ENCODE measurements at places on chromosomes 12 and 14. TPM values are rescaled to one million over a fixed set of nuclear protein-coding genes. Genes with fewer than 3 reads are reported as not detected.

IL22 gene
- total RNA-seq = not detected

GLIPR1L2 gene
- total RNA-seq = 4.5 TPM

AEBP2 gene
- 35.3 TPM for total RNA-seq

SERPINA12 gene
- not detected for total RNA-seq

DEPDC4 gene
- total RNA-seq = not detected

KRT75 gene
- total RNA-seq = not detected

ZDHHC22 gene
- total RNA-seq = 0.13 TPM

SYNJ2BP gene
- 47.3 TPM for total RNA-seq

B3GNT4 gene
- total RNA-seq = not detected

KRR1 gene
- total RNA-seq = 17.9 TPM

GRCh38 chr12:125340791-125341190, 275.6 kb downstream of the AACS start:
- DNase-seq = no peak

DNA sequence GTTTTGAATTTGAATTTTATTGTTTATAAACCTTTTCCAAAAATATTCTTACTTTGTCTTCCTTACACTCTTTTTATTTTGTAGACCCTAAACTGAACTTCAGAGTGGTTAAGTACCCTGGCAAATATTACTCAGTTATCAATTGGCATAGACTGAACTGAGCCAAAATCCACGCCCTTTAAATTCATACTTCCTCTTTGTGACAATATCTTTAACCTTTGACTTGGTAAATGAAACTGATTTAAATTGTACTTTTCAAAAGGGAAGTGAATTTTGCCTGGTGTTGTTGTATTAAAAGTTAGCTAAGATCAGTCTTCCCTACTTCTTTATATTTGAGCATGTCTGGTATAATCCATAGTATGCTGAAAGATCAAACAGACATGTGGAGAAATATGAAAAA, 184.3 kb upstream of the USP15 start:
- no peak for DNase-seq

DNA sequence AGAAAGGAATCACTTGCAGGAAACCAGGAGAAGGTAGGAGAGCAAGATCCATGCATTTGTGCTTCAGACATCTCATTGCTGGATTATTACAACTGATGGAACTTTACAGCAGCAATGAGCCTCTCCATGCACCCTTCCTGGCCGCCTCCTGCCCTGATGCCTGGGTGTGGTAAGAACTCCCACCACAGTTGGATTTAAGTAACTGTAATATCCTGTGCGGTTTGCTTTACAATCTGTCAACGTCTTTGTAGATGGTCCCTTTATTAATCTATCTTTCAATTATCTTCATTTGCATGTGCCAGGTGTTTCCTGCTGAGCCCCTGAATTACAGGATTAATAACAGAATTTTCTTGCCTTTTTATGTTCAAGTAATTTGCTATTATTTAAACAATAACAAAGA, 1300.5 kb upstream of the TMEM132C start:
- DNase-seq = peak; percentile 50

DNA sequence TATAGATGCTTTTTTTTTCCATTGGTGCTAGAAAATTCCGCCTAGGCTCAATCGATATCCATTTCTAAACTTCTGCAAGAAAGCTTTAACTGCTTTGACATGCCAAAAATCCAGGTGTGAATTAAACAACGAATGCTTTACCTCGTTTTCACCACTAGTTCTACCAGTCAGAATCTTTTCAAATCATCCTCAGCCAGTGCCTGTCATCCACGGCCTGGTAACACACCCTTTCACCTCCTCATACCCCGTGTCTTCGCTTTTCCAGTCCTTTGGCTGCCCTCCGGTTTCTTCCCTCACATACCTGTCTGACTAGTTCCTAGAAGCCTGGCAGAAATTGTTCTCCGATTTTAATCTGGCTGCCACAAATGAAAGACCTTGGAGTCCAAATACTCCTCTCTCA, 1.4 kb upstream of the PHC1 start:
- DNase-seq = no peak

DNA sequence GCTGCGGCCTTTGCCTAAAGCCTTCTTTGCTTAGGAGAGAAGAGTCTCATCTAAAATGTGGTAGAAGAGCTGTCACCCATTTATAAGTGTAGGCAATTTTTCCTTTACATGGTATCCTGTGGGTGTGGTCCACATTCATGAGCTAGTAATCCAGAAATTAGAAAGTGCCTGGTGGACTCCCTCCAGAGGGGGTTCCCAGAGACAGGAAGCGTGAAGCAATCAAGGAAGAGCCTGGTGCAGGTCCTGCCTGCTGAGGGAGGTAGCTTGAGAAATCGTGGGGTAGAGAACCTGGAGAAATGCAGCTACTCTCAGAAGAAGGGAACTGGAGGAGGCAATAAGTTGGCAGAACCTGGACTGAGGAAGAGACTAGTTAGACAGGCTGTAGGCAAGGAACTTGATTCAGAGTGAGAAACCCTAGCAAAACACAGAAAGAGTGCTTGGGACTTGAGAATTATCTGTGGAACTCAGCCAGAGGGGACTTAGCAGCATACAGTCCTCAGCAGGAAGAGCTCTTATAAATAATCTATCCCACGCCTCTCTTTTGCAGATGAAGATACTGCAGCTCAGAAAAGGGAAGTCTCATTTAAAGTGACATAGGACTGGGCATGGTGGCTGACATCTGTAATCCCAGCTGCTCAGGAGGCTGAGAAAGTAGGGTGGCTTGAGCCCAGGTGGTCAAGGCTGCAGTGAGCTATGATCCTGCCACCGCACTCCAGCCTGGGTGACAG, 182.4 kb upstream of the CCND2 start:
- DNase-seq = no peak

- no peak for DNase-seq
Observed at GRCh38 chr12:118068445-118068844, 7.5 kb upstream of the WSB2 start.

DNA sequence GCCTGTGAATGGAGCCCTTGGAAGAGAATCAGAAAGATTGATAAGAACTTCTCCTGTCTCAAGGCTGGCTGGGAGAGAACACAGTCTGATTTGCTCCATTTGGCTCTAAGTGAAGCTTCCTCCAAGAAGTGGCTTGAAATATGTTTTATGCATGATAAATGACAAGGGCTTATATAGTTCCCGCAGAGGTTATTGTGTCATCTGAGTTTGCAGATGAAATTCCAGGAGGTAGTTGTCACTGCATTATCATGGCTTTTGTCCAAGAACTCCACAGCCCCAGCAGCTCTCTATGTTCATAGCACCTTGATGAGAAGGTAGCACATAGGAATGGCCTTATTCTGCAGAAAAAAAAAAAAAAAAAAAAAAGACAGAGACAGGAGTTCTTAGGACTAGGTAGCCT, 108.5 kb downstream of the DACT1 start:
- no peak for DNase-seq

- DNase-seq = no peak
Observed at GRCh38 chr14:39766397-39767000, 334.3 kb upstream of the FBXO33 start.

- no peak for DNase-seq
Observed at GRCh38 chr12:5248999-5249526, 182.8 kb upstream of the NTF3 start.

GRCh38 chr14:30214461-30215090, 286.9 kb upstream of the PRKD1 start:
- no peak for DNase-seq

DNA sequence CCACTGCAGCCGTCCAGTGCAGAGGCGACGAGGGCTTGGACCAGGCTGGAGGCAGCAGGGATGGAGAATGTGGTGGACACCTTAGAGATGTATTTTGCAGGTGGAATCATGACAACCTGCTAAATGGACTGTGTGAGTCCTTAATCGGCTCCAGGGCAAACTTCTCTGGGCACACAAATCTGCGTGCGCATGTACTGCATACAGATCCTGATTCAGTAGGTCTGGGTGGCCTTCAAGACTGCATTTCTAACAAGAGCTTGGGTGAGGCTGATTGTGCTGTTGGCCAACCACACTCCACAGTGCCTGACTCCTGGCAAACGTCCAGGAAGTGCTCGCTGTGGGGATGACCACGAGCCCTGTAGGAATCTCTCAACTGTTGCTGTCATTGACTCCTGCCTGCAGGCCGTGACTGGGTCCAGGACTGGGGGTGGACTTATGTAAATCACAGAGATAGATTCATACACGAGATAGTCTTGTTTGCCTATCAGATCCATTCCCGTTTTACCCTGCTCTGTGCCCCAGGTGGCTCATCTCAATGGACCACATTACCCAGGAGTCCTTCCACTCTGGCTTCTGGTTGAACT, 27.2 kb downstream of the JDP2 start:
- no peak for DNase-seq

DNA sequence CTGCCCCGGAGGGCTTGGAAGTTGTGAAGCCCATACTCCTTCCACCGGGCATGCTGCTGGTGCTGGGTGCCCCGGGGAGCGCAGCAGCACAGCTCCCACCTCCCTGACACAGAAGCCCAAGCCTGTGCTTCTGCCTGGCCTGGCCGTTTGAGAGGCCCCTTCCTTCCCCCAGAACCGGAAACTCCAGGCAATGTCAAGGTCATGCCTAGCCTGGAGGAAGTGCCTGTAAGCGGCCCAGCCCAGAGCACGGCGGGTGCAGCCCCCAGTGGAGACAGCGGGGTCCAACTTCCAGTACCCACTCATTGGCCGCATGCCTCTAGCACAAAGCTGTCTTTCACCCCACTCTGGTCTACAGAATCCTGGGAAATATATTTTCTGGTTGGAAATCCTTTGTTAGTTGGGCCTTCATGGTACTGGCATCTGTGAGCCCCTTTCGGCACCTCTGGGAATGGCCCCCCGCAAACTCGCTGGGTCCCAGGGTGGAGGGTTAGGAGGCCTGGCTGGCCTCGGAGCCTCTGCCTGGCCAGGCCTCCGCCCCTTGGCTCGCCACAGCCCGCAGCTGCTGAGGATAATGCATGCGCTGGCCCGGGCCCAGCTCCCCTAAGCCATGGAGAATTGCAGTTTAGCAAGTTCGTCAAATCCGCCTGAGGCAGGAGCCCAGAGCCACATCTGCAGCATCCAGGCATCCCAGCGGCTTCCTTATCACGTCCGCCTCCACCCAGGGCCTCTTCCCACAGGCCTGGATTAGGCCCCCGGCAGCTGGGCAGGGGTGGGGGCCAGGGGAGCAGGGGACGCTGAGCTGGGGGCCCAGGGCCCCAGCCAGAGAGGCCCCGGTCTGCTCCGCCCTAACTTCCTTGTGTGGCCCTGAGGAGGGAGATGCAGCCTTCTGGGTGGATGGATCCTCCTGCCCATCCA, 48.9 kb upstream of the DLK1 start:
- no peak for DNase-seq

DNA sequence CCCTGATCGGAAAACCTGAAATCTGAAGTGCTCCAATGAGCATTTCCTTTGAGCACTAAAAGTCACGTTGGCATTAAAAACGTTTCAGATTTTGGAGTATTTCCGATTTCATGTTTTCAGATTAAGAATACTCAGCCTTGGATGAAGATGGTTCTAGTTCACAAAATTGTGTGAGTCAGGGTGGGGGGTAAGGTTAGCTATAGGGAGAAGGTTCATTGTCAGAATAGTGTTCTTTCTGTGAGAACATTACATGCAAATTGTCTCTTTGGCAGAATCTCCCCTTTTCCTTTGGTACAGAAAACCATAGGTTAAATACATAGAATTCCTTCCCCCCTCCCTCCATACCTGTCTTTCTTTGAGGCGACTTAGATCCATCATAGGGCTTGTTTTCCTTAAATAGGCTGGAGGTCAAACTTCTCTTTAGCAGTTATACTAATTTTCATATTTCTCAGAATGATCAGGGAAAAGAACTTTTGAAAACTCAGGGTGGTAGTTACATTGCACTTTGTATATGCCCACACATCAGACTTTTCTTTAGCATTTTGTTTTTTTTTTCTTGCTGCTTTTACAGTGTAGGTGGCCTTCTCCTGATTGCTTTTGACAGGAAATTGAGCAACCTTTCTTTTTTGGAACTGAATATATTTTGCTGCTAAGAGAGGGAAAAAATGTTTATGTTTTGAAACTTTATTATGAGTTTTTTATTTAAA, 503.5 kb downstream of the PCNX1 start:
- DNase-seq = no peak

DNA sequence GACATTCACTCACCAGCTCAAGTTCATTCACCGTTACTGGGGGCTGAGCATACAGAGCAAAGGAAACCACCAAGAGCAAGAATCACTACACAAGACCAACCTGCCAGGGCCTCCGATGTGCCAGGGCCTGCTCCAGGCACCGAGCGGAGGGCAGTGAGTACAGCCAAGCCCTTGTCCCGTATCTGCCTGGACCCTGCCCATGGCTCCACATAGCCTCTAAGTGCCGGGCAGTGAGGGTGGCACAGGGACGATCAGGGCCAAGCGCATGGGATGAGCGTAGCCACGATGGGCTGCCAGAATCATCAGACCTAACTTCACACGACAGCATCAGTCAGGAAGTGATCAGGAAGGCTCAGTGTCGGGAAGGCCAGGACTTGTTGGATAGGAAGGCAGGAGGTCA, 199.6 kb downstream of the BCL11B start:
- DNase-seq = peak; percentile 53

GRCh38 chr12:48567731-48568130, 2.1 kb downstream of the LALBA start:
- DNase-seq = peak; percentile 66

GRCh38 chr12:4243091-4243490, 30.5 kb upstream of the CCND2 start:
- peak; percentile 70 for DNase-seq

GRCh38 chr12:110741341-110742095, 1.2 kb downstream of the PPP1CC start:
- DNase-seq = no peak

DNA sequence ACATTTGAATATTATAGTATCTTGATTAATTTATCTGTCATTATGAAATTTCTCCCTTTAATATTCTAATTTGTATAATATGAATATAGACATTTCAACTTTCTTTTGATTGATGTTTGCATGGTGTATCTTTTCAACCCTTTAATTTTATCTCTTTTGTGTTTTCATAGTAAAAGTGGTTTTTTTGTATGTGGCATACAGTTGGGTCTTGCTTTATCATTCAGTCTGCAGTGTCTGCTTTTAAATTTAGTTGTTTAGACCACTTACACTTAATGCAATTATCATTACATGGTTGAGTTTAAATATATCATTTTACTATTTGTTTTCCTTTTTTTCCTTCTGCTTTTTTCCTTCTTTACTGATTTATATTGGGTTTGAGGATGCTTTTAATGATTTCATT, 29.6 kb downstream of the CCDC91 start:
- DNase-seq = no peak

DNA sequence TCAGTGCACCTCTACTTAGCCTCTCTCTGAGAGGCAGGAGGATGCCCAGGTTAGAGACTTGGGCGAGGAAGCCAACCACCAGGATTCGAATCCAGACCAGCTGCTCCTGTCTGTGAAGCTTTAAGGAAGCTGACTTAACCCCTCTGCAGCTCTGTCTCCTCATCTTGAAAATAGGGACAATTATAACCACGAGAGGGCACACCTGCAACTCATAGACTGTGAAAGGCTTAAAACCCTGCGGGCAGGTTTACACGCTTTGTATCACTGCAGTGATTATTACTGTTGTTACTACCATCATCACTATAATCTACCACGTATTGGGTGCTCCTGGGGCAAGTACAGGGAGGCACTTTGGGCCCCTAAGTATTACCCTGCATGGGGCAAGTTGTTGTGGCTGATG, 379.8 kb downstream of the VRK1 start:
- DNase-seq = peak; percentile 85

GRCh38 chr12:109082751-109083150, 10.5 kb downstream of the ALKBH2 start:
- no peak for DNase-seq

- DNase-seq = no peak
Observed at GRCh38 chr14:89855961-89856656, 98.4 kb downstream of the EFCAB11 start.

Measured in esophagus muscularis mucosa (tissue), 4 donors.